ENCODE measurements at places on chromosomes 6 and 20.

DNA sequence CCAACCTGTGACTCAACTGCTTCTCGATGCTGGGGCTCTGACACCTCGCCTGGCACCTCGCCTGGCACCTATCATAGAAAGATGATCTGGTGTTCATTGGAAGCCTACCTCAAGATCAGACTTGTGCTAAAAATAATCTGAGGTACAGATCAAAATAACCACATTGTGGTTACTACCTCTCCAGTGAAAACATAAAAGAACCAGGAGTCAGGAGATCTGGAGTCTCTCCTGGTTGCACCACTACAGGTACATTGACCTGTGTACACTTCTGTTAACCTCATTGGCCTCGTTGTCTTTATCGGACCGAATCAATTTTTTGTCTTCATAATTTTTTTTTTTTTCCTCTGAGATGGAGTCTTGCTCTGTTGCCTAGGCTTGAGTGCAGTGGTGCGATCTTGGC, 695.9 kb downstream of the HDGFL1 start:
- DNase-seq = no peak

GRCh38 chr20:49976542-49976941, 6.2 kb upstream of the SNAI1 start:
- no peak for DNase-seq

DNA sequence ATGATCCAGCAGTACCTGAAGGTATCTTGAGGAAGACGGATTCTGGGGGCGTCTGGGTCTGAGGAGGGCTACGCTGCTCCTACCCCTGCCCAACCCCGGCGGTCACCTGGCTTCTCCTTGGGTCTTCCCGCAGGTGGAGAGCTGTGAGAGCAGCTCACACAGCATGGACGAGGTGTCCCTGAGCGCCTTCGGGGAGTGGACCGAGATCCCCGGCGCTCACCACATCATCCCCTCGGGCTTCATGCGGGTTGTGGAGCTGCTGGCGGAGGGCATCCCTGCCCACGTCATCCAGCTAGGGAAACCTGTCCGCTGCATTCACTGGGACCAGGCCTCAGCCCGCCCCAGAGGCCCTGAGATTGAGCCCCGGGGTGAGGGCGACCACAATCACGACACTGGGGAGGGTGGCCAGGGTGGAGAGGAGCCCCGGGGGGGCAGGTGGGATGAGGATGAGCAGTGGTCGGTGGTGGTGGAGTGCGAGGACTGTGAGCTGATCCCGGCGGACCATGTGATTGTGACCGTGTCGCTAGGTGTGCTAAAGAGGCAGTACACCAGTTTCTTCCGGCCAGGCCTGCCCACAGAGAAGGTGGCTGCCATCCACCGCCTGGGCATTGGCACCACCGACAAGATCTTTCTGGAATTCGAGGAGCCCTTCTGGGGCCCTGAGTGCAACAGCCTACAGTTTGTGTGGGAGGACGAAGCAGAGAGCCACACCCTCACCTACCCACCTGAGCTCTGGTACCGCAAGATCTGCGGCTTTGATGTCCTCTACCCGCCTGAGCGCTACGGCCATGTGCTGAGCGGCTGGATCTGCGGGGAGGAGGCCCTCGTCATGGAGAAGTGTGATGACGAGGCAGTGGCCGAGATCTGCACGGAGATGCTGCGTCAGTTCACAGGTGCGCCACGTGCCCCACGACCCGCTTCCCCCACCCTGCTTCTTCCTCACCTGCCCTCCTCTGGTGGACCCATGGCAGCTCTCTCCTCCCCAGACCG, 166.9 kb upstream of the RNF24 start:
- DNase-seq = no peak

- DNase-seq = no peak
Measured at GRCh38 chr6:11353921-11354389, 121.5 kb upstream of the NEDD9 start.

DNA sequence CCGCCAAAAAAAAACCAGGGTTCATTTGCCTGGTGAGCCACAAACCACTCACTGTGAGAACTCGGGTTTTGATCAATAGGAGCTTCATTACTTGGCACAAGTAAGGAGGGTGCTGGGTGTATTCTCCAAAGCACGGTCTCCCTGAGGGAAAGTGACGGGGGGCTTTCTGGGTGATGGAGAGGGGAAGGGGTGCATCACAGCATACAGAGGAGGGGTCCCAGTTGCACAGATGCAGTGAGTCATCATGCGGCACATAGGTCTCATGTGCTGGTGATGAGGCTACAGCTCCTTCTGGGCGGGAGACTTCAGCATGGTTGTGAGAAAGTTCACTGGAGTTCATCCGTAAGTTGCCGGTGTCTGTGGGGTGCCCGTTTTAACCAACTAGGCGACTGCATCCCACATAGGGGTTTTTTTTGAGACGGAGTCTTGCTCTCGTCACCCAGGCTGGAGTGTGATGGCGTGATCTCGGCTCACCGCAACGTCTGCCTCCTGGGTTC, 36.2 kb downstream of the SUN5 start:
- DNase-seq = no peak

DNA sequence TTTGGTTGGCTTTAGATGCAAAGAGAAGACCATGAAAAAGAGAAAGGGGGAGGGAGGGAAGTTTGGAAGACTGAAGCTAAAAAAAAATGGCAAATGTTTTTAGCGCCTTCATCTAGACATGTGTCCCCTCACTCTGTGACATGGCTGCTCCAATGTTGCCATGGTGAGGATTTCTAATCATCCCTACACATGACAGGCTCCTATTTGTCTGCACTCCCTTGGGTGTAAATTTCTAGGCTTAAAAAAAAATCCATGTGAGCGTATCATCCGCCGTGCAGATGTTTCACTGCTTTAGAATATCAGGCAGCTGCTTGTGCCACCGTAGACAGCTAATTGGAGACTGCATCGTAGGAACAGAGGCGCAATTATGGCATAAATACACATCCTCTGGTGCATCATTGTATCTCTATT, 761.1 kb upstream of the MMS22L start:
- no peak for DNase-seq

DNA sequence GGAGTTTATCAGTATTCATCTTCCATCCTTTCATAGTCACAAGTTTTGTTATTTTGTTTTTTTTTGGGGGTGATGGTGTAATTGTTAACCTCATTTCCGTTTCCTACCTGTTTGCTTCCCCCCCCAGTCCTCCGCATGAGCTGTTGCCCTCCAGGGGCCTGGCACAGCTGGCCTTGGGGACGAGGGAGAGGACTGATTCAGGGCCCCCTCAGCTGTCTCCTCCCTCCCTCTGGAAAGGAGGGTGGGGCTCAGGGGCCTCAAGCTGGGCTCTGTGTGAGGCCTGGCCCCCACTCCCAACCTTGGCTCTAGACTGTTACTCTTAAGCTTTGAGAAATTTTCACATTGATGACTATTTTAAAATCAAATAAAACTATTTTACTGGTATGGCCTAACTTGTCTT, 4.0 kb downstream of the LRRC73 start:
- no peak for DNase-seq

- no peak for DNase-seq
Measured at GRCh38 chr6:45892696-45893245, 122.9 kb downstream of the CLIC5 start.

DNA sequence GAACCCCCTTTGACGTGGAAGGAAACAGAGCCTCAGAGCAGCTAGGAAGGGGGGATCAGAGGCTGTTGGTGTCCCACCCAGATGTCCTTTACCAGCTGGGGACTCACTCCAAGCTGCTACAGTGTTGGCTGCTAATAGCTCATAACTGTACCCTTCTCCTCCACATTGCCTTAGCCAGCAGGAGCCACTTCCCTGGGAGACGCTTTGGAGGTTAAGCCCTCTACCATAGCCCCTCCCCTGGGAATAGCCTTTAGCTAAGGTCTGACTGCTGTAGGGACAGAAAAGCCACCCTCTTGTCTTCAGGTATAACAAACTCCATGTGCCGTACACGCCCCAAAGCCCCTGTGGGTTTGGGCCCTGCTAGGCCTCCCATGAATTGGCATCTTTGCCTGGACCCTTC, 238.6 kb downstream of the LRFN2 start:
- no peak for DNase-seq

GRCh38 chr20:51562027-51562331, 19.5 kb upstream of the NFATC2 start:
- no peak for DNase-seq

DNA sequence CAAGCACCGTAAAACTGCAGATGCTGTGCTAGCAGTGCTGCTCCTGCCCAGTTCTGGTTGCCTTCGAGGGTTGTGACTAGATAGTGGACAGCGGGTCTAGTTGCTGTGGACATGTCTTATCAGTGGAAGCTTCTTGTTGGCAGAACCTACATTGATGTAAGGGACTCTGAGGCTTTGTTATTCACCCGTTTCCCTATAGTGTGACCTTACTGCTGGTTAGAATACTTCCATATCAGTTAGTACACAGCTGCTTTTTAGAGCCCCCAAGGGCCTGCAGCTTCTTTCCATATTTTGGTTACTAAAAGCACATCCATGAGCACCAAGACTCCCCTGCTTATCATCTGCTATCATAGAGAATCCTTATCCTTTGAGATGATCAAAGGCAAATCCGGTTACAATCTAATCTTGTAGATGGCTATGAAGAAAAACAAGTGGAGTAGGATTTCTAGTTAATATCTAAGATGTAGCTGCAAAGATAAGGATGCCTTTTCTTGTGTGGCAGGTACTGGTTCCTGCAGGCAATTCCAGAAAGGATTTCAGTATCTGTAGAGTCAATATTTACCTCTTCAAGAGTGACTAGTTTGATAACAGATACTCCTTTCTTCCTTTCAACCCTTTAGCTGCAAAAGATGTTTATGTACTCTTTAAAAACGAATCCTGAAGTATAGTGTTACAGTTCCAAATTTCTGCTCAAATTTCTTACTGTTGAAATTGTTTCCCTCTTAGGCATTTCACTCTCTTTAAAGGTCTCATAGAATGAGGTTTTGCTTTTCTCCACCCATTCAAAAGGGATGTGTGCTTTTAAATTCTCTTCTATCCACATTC, 163.6 kb downstream of the JARID2 start:
- DNase-seq = no peak

Data from activated CD4-positive, CD25-positive, alpha-beta regulatory T cell treated with anti-CD3 and anti-CD28 coated beads, Interleukin-2, amount 50 U/mL, for 72 hours (primary cell).